Activated CD4-positive, alpha-beta T cell treated with anti-CD3 and anti-CD28 coated beads, Interleukin-2, amount 10 ng/mL, durations not matched to agents 7 days and 5 days (primary cell): ENCODE measurements at places on chromosomes 11 and 22. TPM values are rescaled to one million over a fixed set of nuclear protein-coding genes. Genes with fewer than 3 reads are reported as not detected.

DNA sequence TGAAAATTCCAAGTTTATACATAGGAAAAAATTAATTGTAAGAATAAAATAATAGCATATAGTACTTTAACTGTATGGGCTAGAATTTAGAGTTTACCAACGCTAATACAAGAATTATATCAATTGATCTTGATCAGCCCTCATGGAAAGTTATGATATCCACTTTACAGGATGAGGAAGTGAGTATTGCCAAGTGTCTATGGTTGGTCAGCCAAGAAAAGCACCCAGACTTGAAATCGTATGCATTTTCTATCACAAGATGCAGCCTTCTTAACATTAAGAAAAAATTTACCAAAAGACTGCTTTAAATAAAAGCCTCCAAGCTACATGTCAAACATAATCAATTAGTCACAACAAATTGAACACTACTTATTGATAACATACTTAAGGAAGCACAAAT lies 53.0 kb downstream of the DDI1 start:
- no peak overlapping the region for H3K27ac ChIP-seq
- no peak overlapping the region for H3K4me3 ChIP-seq
- H3K36me3 ChIP-seq, result no peaks in the 10 kb centered on the region
- no peak for DNase-seq

Gene UBQLNL
- total RNA-seq, result 0.45 TPM

Gene LMO2
- not detected for total RNA-seq

Gene C11orf52
- total RNA-seq, result not detected

Gene NAV2
- total RNA-seq, result 0.29 TPM
